SW 1271 (cell line): ENCODE measurements at places on chromosomes 5 and 9.

DNA sequence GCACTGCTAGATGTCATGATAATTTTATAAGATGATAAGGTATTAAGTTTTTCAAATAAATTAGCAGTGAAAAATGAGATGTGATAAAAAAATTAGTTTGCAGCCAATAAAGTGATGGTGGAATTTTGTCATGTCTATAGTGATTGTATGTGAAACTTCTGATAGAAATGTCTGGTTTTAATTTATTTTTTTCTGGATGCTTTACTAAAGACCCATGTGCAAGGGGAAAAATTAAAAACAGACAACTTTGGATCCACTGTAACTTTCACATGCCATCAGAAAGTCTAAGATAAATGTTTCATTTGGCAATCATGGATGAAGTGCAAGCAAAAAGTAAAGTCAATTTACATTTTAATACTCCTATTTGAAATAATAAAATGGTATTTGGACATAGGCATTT lies 4.4 kb upstream of the NDUFS4 start:
- DNase-seq, result no peak

DNA sequence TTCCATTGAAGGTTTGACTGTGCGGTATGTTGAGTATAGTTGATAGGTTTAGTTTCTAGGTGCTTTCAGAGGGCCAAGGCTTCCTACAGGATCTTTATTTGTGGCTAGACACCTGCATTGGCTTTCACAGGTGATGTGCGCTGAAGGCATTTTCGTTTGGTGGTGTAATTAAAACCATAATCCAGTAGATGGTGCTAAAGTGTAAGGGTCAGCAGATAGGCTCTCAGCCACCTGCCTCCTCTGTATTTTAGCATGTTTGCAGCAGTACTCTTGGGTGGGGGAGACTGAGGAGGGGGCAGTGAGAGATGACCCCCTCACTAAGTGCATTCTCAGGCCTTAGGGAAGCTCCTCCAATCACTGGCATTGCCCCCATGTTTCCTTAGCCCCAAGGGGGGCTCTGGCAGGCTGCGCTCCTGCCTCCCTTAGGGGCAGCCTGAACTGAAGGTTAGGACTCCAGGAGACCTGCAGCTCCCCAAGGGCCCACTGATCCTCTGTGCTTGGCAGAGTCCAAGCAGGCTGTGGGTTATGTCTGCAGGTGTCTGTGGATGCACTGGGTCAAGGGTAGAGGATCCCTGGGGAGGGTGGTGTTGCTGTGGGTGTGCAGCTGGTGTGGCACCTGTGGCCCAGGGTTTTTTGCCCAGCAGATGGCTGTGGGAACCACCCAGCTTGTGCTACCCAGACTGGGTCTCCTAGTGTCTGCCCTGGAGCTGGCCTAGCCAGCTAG lies 23.4 kb downstream of the CDK20 start:
- no peak for DNase-seq

GRCh38 chr5:96074870-96075269 lies 113.2 kb upstream of the ELL2 start:
- DNase-seq, result no peak

GRCh38 chr5:120405286-120405864 lies 58.7 kb upstream of the PRR16 start:
- peak; percentile 14 for DNase-seq

DNA sequence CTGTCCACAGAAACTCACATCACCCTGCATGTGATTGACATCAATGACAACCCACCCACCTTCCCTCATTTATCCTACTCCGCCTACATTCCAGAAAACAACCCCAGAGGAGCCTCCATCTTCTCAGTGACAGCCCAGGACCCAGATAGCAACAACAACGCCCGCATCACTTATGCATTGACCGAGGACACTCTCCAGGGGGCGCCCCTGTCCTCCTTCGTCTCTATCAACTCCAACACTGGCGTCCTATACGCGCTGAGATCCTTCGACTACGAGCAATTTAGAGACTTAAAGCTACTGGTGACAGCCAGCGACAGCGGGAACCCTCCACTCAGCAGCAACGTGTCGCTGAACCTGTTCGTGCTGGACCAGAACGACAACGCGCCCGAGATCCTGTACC lies 1.7 kb downstream of the PCDHGA3 start:
- DNase-seq, result no peak

DNA sequence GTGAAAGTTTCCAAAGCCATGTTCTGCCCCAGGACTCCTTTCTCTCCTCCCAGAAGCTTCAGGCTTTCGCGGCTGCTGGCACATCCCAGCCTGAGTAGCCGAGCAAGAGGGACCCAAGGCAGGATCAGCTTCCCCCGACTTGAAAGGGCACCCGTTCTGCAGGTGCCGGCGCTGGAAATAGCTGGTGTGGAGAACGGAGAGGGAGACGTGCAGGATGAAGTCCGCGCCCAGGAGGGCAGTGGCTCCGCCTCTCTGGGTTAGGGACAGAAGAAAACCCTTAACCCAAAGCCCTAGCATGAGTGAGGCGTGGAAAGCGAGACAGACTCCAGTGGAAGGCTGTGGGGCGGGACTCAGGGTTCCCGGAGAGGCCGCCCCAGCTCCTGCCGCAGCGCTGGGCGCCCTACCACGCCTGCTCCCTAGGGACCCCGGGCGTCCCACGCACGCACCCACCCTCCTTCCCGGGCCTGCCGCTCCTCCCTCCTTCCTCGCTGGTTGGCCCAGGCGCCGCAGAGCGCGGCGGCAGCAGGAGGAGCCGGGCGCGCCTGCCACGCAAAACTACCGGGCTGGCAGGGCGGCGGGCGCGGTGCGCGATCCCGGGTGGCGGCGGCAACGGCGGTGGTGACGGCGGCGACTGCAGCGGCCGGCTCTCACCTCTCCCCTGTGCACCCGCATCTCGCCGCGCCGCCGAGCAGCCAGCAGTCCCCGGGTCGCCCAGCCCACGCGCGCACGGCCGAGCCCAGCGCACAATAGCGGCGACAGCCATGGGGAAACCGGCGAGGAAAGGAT lies at the start of gene SLC1A1:
Gene SLC1A1, plus strand, starts transcription at position 550 of the 786 bp plus-strand sequence. Its CDS starts 212 bp downstream, at position 762.
- DNase-seq, result peak; percentile 34

DNA sequence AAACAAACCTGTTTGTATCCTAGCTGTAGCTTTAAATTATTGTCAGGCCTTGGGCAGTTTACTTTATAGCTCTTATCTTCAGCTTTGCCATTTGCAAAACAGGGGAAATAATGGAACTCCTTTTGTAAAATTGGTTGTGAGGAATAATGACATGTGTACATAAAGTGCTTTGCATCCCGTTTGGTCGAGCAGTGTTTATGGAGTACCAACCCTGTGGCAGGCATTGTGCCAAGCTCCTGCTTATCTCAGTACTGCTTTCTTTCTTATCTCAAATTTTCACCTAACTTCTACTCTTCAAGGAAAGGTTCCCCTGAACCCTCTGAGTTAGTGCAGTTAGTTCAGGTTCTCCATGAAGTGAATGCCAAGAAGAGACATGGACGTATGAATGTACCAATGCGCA lies 9.4 kb upstream of the TENT2 start:
- DNase-seq, result no peak

GRCh38 chr5:96870094-96871026 lies 5.9 kb upstream of the ERAP2 start:
- DNase-seq, result no peak

DNA sequence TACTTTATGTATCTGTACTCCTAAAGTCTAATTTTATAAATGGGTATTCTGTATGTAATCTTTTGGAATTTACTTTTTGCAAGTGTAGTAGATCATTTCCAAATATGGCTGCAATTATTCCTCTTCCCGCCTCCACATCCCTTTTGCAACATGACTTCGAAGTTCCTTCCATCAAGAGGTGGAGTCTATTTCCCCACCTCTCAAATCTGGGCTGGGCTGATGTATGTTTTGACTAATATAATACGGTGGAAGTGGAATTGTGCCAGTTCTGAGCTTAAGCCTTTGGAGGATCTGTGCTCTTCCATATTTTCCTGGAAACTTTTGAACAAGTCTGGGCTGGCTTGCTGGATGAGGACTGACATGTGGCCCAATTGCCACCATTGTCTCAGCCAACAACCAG lies 155.9 kb downstream of the FGF18 start:
- DNase-seq, result no peak

- no peak for DNase-seq
These were observed 6.3 kb downstream of the FNIP1 start for GRCh38 chr5:131790550-131790949.

DNA sequence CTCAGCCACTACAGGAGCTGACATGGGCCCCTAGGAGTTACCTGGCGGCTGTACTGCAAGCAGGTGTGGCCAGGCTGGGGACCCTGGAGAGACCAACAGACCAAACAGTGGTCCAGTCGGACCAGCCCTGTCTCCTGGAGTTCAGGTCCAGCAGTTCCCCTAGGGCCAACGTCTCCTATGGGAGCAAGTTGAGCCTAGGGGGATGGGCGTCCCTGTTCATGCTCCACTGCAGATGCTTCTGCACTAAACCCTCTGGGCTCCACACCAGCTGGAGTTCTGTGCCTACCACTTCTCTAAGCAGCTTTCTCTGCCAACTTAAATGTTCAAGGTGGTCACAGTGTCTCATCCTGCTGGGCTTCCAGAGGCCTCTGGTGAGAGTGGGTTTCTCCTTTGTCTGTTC lies 20.6 kb upstream of the OMD start:
- DNase-seq, result no peak

- no peak for DNase-seq
These were observed 715 bp upstream of the RPS6 start for GRCh38 chr9:19380826-19381075.

GRCh38 chr9:108186642-108187395 lies 669.0 kb downstream of the ACTL7B start:
- DNase-seq, result no peak

DNA sequence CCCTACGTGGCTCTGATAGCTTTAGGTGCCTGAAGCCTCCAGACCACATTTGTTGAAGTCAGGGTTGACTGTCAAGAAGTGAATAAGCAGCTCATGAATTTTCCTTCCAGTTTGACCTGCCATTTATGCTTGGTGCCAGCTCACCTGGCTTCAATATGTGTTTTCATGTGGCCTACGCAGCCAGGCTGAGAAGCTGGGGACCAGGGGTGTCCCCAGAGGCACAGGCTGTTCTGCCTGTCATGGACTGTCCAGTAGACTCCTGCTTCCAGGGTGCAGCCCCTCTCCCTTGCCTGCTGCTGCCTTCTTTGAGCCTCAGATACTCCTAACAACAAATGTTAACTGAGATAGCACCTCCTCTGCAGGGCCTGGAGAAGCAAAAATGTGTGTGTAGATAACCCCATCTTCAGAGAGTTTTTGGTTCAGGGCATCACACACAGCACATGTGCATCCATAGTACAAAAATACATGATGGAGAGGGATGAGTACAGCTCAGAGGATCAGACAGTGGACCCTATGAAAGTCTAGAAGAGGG lies 5.8 kb downstream of the TNFAIP8 start:
- no peak for DNase-seq

DNA sequence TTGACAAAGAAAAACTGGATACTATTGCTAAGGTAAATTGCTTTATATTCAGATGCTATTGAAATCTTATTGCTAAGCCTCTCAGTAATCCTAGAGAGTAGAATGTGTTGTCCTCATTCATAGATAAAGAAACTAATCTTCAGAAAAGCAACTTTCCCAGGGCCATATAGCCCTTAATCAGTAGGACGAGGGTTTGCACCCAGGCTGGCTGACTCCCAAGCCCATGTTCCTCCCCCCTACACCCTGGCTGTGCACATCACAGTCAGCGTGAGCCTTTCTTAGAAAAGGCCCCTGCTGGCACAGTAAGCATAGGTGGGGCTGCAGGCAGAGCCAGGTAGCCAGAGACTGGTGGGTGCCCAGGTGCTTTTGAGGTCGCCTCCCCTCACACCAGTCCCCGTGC lies 15.8 kb upstream of the GLIPR2 start:
- no peak for DNase-seq

GRCh38 chr5:83485842-83486241 lies 14.3 kb downstream of the VCAN start:
- DNase-seq, result no peak

GRCh38 chr5:88818296-88818695 lies 64.7 kb downstream of the MEF2C start:
- no peak for DNase-seq

GRCh38 chr5:54360089-54360488 lies 49.7 kb upstream of the ARL15 start:
- peak; percentile 18 for DNase-seq

GRCh38 chr5:167792514-167792913 lies 498.9 kb upstream of the WWC1 start:
- DNase-seq, result no peak

GRCh38 chr5:172085738-172086137 lies 79.3 kb upstream of the FBXW11 start:
- DNase-seq, result no peak

- DNase-seq, result no peak
These were observed 77.7 kb downstream of the TUSC1 start for GRCh38 chr9:25600501-25600900.

DNA sequence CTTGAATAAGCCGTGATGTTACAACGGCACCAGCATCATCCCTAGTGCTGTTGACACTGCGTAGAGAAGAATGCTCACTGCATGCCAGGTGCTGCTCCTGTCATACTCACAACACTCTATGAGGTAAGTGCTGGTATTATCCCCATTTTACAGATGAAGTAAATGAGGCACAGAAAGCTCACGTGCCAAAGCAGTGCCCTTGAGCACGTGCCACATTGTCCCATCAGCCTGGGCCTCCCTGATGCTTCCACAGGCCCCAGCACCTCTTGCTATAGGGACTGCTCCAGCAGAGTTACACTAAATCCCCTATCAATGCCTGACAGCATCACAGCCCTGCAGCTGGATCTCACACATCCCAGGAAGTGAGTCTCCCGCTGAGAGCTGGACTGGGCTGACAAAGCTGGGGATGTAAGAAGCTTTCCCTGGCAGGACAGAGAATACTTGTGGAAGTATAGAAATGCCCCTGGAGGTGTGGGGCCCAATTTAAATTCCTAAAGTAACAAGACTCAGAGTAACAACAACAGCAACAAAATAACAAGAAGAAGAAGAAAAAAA lies 216.1 kb downstream of the FSTL4 start:
- DNase-seq, result no peak

DNA sequence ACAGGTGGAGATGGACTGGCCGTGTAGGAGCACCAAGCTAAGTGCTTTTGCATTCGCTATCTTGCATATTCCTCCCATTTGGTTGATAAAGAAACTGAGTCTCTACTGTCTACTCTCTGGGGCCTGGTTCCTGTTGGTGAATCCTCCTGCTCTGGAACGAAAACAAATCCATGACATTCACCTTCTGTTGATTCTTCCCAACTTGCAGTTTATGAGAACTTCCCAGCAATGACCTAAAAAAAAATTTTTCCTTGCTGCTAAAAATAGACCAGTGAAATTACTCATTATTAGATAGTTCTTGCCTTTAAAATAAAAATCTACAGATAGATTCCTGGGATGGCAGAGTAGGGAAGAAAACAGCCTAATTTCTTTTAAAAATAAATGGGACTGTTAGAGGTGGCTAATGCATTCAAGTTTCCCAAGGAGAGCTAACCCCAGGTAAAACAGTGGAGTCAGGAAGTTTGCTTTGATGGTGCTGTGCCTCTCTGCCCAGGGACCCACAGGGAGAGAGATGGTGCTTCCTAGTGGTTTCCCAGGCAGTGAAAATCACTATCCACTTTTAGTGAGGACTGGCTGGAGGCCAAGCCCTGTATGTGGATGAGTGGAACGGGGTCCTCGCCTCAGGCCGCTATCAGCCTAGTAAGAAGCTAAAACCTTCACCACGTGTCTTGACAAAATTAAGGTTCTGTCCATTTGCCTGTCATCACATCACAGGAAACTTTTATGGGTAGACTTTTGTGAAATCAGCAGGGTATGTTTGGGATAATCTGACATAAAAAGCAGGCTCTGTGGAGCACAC lies 68.4 kb upstream of the NR3C1 start:
- DNase-seq, result no peak

GRCh38 chr5:24135536-24135935 lies 509.2 kb downstream of the CDH10 start:
- DNase-seq, result no peak
